ENCODE measurements at places on chromosomes 3 and 15.

GRCh38 chr15:55707518-55707917, 35.4 kb downstream of the PRTG start:
- no peak for DNase-seq

- DNase-seq: no peak
Observed at GRCh38 chr3:46713898-46714552, 3.6 kb downstream of the PRSS50 start.

- DNase-seq: no peak
Observed at GRCh38 chr3:126021224-126021623, 52.2 kb downstream of the ROPN1B start.

GRCh38 chr3:16950282-16950681, 65.5 kb downstream of the PLCL2 start:
- no peak for DNase-seq

DNA sequence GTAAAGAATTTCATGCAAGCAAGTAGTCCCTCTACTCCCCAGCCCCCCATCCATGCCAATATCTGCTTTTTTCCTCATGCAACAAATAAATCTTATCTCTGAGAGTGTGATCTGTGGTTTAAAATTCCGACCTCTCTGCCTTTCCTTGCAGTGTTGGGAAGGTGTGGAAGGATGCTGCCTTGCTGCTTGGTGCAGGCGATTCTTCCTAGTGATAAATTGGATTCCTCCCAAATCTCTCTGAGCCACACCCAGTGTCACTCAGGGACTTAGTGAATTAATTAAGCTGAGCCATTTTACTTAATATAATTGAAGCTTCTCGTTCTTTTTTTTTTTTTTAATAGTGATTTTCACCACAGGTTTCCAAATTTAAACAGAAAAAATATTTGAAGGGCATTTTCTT, 3.4 kb downstream of the GAP43 start:
- DNase-seq: no peak

DNA sequence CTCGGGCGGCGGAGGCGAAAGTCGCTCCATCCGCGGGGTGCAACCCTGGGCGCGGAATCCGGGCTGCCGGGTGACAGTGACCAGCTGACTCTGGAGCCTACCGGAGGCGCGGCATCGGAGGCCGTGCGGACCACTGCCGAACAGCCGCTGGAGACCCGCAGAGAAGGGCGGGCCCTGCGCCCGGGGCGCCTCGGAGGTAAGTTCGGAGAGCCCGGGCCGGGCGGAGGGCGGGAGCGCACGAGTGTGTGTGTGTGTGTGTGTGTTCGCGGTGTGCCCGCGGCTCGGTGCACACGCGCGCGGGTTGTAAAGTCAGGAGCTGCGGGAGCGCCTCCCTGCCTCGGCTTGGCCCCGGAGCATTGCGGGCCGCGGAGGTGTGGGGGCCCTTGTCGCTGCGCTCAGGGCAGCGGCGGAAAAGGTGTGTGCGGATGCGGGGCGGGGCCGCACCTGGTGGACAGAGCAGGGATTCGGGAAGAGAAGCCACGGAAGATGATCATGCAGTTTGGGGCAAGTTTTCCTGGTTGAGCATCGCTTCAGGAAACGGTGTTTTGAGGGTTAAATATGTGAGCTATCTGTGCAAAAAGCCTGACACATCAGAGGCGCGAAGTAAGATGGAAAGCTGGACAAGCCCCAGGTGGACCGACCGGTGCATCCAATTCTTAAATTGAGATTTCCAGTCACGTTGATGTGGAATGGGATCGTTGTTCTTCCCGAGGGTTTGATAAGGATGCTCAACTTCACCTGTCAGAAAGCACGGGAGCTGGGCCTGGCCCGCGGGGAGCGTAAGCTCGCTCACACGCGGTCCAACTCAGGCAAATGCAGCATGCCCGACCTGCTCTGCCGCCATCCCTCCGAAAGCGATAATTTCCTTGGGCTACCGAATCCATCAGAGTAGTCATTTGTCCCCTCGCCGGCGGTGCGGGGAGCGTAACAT, 474 bp downstream of the MINAR1 start:
- no peak for DNase-seq

GRCh38 chr15:64934023-64934422, 22.3 kb downstream of the ANKDD1A start:
- DNase-seq: no peak

DNA sequence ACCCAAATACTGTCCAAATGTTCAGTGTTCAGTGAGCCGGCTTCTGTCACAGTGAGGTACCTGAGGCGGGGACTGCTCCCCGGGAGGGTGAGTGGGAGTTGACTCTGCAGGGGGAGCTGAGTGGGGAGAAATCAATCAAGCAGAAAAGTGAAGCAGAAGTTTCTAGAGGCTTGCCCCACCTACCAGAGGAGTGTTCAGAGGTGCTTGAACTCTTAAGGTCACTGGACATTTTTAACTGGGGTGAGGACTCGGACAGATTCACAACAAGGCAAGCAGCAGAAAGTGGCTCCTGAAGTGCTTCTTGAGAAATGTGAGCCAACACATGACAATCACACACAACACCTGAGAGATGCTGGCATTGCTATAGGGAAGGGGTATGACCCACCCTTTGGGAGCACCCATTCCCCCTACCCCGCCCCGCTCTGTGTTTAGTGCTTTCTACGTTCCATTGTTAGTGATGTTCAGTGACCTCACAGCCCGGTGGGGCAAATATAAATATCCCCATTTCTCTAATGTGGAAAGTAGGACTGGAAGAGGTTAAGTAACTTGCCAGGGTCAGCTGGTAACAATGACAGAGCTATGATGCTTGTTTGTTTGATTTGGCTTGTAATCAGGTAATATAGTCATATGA, 48.6 kb upstream of the AKAP13 start:
- DNase-seq: no peak

Measured in stimulated activated CD8-positive, alpha-beta memory T cell treated with anti-CD3 and anti-CD28 coated beads, Interleukin-15, amount 100 ng/mL, for 48 hours (primary cell).